Hepatocyte (in vitro differentiated cells): ENCODE measurements at places on chromosomes 1 and 21. TPM values are rescaled to one million over a fixed set of nuclear protein-coding genes. Genes with fewer than 3 reads are reported as not detected.

DNA sequence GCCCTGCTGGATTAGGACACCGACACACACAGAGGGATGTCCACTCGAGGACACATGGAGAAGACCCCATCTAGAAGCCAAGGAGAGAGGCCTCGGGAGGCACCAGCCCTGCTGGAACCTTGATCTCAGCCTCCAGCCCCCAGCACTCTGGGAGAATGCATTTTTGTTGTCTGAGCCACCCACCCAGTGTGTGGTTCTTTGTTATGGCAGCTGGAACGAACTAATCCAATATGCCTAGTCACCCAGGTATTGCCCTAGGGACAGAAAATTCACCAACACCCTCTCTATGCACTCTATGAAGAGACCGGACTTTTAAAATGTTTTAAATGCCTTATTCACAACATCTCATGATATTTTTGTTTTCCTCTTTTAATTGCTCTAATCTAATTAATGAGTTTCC is 117.4 kb downstream of the CRYAA start:
- no peak for DNase-seq

DNA sequence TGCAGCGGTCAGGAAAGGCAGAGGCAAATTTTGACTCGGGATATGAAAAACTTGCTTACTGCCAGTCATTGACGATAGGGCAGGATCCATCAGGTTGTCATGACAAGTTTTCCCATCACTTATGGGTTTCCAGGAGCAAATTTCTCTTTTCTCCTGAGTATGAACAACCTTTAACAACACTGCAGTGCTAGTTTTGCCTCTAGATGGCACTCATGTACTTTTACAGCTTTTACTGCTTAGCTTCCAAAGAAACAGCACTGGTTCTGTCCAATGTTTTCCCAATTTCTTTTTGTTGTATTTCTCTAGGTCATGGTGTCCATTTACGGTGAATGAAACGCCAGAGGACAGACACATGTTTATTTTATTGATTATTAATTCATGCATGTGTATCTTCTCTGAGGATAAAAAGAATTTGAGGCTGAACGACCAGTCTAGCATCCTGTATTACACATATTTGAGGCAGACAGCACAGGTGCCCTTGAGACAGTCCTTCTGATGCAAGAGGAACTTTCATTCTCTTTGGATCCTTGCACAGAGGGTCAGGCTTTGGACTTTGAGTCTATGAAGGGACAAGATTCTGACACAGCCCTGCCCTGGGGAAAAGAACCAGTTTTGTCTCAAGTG is 112.3 kb upstream of the TRABD2B start:
- peak; percentile 78 for DNase-seq

- DNase-seq = no peak
Observed at GRCh38 chr1:154994269-154994587, 842 bp downstream of the LENEP start.

BGLAP gene
- 0.64 and 3.3 TPM in 2 replicates for polyA plus RNA-seq

NID1 gene
- polyA plus RNA-seq = 53.8 and 58.8 TPM in 2 replicates

MASP2 gene
- 9.5 and 16.6 TPM in 2 replicates for polyA plus RNA-seq

NEK2 gene
- polyA plus RNA-seq = 4.9 and 5.3 TPM in 2 replicates

DNA sequence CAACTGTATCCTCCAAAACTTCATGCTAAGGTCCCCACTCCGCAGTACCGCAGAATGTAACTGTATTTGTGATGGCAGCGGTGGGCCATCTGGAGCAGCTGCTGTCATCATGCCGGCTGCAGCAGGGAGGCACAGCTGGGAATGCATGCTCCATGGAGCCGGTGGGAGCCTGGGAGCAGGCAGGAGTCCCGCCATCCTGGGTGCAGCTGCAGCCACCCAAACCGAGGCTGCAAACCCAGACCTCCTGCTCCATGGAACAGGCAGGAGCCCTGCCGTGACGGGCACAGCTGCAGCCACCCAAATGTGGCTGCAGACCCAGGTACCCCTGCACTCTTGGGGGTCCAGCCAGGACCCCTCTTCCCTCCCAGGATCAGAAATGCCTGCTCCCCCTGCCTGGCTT is 80.3 kb downstream of the SCMH1 start:
- no peak for DNase-seq
